ENCODE measurements at places on chromosomes 3 and 15. TPM values are rescaled to one million over a fixed set of nuclear protein-coding genes. Genes with fewer than 3 reads are reported as not detected.

DNA sequence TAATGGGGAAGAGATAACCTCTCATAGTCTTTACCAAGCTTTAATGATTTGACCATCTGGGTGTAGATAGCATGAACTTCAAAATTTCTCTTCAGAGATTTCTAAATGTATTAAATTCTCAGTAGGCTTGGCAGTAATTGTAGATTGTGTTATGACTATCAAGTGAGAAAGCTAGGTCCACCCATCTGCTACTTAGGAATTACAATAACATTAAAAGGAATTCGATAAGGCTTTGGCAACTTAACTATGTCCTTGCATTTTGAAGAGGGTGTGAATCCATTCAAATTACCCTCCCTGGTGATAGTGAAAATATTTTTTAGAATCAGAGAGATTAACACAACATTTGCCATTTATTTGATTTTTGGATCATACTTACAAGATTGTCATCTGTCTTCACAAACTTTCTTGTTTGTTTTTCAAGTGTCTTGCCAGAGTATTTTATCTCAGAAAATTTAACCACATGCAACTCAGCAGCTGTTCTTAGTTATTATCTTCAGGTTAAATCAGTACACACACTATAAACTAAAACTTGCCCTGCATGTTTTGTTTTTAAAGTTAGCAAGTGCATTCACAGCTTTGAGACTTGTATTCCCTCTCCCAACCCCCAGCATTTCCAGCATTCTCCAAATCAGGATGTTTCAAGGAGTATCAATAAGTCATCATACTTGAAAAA is 69.6 kb upstream of the COL8A1 start:
- no peak overlapping the region for H3K4me3 ChIP-seq
- DNase-seq, result no peak
- no peaks in the 10 kb centered on the region for H3K4me1 ChIP-seq
- no peaks in the 10 kb centered on the region for H3K36me3 ChIP-seq
- H3K27ac ChIP-seq, result no peak overlapping the region
- peaks cover 2% of the 10 kb centered on the region for H3K27me3 ChIP-seq

- no peak overlapping the region for H3K27ac ChIP-seq
- no peak for DNase-seq
- peaks cover 4% of the 10 kb centered on the region for H3K4me1 ChIP-seq
- peaks cover 35% of the 10 kb centered on the region for H3K36me3 ChIP-seq
- H3K27me3 ChIP-seq, result no peaks in the 10 kb centered on the region
Measured at GRCh38 chr3:32443478-32443877, 51.8 kb downstream of the CMTM7 start.

Gene GRM2
- 0.82 TPM for total RNA-seq

Gene FAM81A
- 0.58 TPM for total RNA-seq

DNA sequence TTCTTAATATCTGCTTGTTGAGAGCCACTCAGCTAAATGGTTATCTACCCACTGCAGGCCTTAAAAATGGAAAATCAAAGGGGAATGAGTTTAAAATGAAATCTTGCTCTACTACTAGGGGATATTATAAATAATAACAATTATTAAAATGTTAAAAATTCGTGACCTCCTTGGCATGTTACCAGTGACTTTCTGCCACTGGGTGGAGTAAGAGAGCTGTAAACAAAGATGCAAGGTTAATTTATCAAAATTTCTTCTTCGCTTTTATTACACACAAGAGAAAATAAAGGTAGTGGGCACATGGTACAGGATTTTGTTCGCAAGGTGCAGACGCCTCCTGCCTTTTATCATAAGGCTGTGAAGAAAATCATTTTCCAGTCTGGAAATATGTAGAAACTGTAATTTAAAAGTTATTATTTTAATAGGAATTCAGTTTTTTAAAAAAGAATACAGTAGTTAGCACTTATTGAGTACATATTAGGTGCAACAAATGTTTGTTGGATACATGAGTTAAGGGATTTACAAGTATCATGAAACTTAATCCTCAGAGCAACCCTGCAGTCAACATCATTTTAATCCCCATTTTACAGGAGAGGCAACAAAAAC is 272.6 kb downstream of the SUCLG2 start:
- H3K27ac ChIP-seq, result no peak overlapping the region
- H3K4me1 ChIP-seq, result no peaks in the 10 kb centered on the region

- no peaks in the 10 kb centered on the region for H3K36me3 ChIP-seq
- no peaks in the 10 kb centered on the region for H3K27me3 ChIP-seq
- H3K4me1 ChIP-seq, result peaks cover 28% of the 10 kb centered on the region
Measured at GRCh38 chr3:110656394-110657025, 415.1 kb upstream of the NECTIN3 start.
